ENCODE measurements at places on chromosomes 3 and 15. TPM values are rescaled to one million over a fixed set of nuclear protein-coding genes. Genes with fewer than 3 reads are reported as not detected.

The CCDC54 gene
- total RNA-seq, result not detected

The LRTM1 gene
- total RNA-seq, result not detected

The UMPS gene
- total RNA-seq, result 17.0 TPM

The TTC21A gene
- 12.3 TPM for total RNA-seq

The SCAMP5 gene
- 3.9 TPM for total RNA-seq

The AGBL1 gene
- total RNA-seq, result not detected

The IMPG2 gene
- 0.47 TPM for total RNA-seq

The ANKRD63 gene
- total RNA-seq, result 0.42 TPM

The USP8 gene
- total RNA-seq, result 62.8 TPM

The VPS8 gene
- total RNA-seq, result 69.5 TPM

The TMEM266 gene
- not detected for total RNA-seq

All from T-helper 17 cell (primary cell).